ENCODE measurements at places on chromosomes 1 and 21.

DNA sequence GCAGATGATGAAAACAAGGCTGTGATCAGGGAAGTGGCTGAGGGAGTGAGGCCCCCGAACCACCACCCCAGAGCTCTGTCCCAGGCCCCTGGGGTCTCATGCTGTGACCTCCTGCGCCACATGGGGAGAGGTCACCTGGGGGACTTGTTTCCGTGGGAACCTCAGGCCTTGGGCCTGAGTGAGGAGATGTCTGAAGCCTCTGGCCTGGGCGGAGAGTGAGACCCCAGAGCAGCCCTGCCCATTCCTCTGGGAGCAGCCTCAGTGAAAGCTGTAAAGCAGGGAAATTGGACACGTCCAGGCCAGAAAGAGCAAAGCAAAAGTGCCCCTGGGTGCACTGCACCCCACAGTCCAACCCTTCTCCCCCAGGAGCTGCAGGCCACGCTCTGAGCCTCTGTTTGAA, 16.5 kb upstream of the NPHP4 start:
- DNase-seq: no peak

GRCh38 chr21:41914358-41914757, 35.2 kb upstream of the PRDM15 start:
- no peak for DNase-seq

- no peak for DNase-seq
Observed at GRCh38 chr1:118322331-118322730, 137.3 kb upstream of the SPAG17 start.

DNA sequence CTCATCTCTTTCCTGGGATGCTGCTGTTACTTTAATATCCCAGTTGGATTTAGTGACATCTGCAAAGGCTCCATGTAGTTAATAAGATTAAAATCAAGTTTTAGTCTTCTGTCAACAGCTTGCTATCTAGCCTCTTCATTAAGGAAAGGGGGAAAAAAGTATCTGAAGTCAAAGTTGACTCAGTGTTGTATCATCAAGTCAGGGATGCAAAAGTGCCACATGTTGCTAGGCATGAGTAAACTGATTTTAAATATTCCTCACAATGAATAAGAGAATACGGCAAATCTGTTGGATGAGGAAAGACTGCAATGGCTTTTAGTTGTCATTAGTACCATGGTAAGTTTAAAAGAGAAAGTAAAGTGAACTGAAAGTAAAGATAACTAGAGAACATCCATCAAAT, 383.2 kb upstream of the ZRANB2 start:
- DNase-seq: no peak

DNA sequence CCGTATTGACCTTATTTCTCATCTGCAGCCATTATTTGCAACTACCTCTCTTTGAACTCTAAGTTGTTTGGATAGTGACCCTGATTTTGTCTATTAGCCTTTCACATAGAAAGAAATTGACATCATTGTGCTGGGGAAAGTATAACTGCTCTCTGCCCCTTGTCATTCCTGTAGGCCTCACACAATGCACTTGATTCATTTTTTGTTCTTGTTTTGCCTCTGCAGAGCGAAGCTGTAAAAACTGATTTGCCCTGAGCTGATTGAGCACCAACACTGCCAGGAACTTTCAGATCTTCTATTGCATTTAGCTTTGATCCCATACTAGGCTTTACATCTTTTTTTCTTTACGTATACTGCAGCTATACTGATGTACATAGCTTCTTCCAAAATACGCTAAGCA, 167.2 kb upstream of the PTBP2 start:
- no peak for DNase-seq

DNA sequence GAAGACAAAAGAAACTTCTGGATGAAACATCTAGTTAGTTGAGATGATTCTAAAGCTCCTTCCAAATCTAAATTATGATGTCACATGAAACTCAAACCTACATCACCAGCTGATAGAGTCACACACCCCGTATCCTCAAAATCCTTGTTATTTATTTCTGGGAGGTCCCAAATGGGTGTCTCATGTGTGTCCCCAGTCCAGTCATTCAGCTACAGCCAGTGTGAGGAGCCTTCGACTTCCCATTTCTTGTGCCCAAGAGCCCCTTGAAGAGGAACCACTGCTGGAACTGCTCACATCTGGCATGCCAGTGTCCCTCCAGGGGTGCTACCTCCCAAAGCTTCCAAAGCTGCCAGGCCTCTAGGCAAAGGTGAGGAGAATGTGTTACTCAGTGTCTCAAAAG, 32.5 kb upstream of the KCNA3 start:
- DNase-seq: no peak

GRCh38 chr1:19405761-19406487, 79.4 kb downstream of the CAPZB start:
- peak; percentile 68 for DNase-seq

DNA sequence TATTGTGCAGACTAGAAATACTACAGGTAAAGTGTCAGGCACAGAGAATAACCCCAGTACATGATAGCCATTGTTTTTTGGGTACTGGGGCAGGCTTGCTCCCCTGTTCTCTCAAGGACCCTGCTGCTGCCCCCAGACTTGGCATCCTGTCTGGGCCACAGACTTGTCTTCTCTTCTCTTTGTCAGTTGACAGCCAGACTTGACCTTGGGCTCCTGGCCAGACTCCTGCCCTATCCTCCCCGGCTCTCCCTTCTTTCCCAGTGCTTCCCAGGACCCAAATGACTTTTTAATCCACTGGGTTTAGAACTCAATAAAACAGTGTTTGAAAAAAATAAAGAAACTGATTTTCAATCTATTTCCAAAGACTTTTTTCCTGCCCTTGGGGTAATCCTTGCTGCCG, 43.2 kb downstream of the ZSCAN20 start:
- no peak for DNase-seq

DNA sequence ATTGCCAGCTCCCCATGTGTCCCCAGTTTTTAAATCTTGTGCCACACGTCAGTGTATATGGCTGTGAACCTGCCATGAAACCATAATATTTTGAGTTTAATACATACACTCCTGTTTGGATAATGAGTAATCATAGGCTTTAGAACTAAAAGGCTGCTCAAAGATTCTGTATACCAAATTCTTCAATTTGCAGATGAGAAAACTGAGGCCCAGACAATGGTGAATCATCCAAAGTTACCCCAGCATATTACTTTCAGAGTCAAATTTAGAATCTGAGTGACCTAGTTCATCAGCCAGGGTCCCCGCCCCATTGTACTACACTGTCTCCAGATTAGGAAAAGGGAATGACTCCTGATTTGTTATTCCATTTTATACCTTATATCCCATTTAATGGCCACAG, 224.6 kb downstream of the FGGY start:
- DNase-seq: no peak

DNA sequence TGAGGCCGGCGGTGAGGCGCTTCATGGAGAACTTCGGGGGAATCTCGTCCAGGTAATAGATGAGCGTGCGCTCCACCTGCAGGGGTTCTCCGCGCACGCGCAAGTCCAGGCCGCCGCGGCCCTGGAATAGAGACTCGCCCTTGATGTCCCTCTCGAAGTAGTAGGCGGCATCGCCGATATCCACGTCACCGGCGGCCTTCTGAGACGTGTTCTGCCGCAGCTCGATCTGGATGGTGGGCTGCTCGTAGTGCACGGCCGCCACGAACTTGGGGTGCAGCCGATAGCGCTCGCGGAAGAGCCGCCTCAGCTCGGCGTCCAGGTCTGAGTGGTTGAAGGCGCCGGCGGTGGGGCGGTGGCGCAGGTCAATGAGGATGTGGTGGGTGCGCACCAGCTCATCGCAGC, 726 bp downstream of the TACSTD2 start:
- DNase-seq: no peak

Measured in caudate nucleus (tissue), 63 donors.